Peyer's patch (tissue), 4 donors: ENCODE measurements at places on chromosomes 4 and X. TPM values are rescaled to one million over a fixed set of nuclear protein-coding genes. Genes with fewer than 3 reads are reported as not detected.

DNA sequence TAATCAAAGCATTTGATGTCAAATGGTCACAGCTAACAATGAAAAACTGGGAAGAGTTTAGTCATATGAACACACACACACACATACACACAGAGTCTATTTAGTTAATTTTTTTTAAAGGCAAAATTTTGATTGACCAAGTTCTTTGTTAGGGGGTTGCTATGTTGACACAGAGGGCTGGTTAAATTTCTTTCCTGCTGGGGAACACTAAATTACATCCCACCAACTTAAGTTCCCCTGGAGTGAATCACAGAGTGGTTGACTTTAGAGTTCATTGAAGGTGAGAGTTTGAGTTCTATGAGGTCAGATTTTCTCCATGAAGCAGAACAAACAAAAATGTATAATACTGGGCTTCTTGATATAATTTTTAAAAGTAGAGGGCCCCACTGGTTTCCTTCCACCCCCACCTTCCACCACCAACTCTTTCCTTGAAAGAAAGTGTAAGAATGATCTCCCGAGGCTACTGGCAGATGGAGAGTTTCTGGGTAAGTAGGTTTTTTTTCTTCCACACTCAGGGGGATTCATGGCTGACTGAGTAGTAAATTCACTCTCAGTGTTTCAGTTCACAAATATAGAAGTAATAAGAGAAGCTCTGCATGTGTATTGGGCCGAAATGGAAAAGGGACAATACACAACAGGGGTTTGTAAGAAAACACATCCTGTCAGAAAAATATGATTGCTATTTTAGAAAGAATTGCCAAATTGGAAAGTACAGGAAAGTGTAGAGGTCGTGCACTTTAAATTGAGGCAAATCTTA, 917.0 kb upstream of the LCORL start:
- DNase-seq, result no peak

GRCh38 chr4:121783210-121783609, 17.9 kb upstream of the EXOSC9 start:
- DNase-seq, result no peak

The BTK gene
- total RNA-seq, result 1.4 TPM

GRCh38 chr4:135538698-135539097, 1337.1 kb upstream of the PABPC4L start:
- DNase-seq, result no peak

The BEX5 gene
- total RNA-seq, result not detected

- DNase-seq, result no peak
Observed at GRCh38 chr4:37008199-37008598, 236.3 kb upstream of the NWD2 start.

The RNF212 gene
- total RNA-seq, result not detected

- no peak for DNase-seq
Observed at GRCh38 chr4:158930639-158930972, 161.8 kb downstream of the FNIP2 start.

GRCh38 chrX:100658941-100659381, 15.0 kb downstream of the SRPX2 start:
- no peak for DNase-seq

GRCh38 chrX:53320543-53321229, 39.3 kb upstream of the IQSEC2 start:
- DNase-seq, result no peak

DNA sequence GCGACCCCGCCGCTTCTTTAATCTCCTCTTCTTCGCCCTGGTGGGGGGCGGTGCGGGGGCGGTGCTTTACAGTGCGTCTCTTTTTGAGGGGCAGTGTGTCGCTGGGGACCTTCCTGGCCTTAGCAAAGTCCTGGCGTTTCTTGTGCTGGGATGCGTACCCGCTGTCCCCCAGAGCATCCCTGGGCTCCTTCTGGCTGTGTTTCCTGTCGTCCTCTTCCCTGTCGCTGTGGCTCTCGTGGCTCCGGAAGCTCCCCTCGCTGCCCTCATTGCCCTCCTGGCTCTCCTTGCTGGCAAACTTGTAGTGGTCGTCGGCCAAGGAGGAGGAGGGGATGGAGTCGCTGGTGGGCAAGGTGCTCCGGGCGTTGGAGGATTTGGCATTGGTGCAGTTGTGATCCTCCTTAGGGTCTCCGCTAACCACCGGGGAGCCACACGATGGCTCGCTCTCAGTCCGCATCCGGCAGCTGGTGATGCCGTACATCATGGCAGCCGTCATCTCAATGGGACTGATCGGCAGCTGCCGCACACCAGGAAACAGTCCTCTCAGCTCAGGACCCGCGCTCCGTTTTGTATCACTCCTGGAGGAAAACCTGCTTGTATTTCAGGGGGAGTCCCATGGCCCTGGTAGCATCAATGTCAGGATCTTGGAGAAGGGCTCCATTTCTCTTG, 30.4 kb upstream of the TMSB15A start:
- DNase-seq, result no peak

- DNase-seq, result no peak
Observed at GRCh38 chrX:96576368-96576767, 108.3 kb upstream of the DIAPH2 start.

- DNase-seq, result no peak
Observed at GRCh38 chr4:10891866-10892265, 207.3 kb upstream of the CLNK start.

DNA sequence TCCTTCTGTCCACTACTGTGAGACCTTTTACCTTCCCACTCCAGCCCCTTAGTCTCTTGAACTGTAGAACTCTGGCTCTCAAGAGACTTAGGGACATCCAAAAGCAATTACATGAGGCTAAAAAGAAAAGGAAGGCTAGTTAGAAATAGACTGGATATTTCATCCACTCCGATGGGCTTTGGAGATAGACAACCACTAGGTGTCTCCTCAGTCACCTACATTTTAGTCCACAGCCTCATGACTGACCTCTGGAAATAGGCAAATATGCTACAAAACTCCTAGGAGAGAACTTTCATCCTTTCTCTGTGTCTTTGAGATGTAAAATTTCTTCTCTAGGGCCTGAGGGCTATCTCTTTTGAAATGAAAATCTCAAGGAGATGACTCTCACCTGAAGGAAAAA, 45.1 kb upstream of the LAMP2 start:
- no peak for DNase-seq

- DNase-seq, result no peak
Observed at GRCh38 chrX:115393271-115393670, 103.8 kb downstream of the LUZP4 start.

The TMLHE gene
- 12.4 TPM for total RNA-seq

DNA sequence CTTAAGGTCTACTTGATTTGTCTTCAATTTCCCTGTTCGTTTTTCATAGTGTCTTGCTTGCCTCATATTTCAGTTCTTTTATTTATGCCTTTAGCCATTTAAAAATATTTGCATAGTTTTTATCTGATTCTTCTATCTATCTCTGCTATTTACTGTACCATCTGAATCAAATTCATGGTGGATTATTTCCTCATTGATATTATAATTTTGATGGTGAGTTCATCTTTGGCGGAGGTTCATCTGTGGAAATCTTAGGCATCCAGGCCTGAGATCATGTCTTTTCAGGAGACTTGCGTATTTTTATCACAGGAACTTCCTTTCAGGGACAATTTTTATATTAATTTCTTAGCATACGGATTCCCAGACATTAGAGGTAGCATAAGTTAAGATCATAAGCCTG, 275.2 kb downstream of the STPG2 start:
- DNase-seq, result no peak

The PROM1 gene
- total RNA-seq, result 33.8 TPM

DNA sequence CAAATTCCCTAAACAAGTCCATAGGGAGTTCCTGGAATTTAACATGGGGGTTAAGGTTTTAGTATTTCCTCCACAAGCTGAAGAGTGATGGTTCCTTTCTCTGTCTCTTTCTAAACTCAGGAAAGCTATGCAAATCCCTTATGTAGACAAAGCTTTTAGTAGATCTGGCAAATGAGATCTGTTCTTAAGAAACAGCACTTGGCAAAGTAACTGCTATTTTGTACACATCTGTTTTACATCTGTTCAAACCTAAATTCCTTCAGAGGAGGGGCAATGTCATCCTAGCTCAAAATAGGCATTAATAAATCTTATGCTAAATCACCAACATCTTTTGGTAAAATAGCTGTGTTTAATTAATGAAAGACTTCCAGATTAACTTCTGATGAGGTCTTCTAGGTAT, 137.8 kb upstream of the TBC1D9 start:
- no peak for DNase-seq

The PRRG3 gene
- total RNA-seq, result 0.40 TPM
